ENCODE measurements at places on chromosomes 5 and 9.

GRCh38 chr5:151720215-151720614 is 33.5 kb upstream of the SPARC start:
- DNase-seq = no peak

GRCh38 chr9:115146581-115147021 is 28.6 kb upstream of the TNC start:
- no peak for DNase-seq

GRCh38 chr5:43332401-43332800 is 19.2 kb upstream of the HMGCS1 start:
- no peak for DNase-seq

DNA sequence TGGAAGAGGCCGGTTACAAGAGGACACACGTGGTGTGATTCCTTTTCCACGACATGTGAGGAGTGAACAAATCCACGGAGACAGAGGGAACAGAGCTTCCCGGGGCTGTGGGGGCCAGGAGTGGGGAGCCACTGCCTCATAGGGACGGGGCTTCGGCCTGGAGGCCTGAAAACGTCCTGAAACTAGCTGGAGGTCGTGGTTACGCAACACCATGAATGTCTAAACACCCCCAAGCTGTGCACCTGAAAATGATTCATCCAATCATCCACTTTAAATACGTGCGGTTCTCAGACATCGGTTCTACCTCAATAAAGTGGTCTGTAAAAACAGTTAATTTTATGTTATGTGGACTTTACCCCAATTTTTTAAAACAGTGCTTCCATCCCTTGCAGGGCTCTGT is 65.3 kb upstream of the PPP1R26 start:
- no peak for DNase-seq

DNA sequence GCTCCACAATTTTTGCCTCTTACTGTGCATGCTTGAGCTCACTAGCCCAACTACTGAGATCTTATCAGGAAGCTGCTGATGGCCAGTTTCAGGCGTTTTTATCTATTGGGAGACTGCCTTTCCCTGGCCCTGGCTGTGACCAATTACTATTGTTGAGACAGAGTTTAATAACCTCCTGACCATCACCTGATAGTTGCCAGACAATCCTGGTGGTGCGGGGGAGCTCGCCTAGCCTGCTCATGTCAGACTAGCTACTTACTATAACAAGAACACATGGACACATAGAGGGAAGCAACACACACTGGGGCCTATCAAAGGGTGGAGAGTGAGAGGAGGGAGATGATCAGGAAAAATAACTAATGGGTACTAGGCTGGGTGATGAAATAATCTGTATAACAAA is 13.0 kb upstream of the OXCT1 start:
- DNase-seq = peak; percentile 9

DNA sequence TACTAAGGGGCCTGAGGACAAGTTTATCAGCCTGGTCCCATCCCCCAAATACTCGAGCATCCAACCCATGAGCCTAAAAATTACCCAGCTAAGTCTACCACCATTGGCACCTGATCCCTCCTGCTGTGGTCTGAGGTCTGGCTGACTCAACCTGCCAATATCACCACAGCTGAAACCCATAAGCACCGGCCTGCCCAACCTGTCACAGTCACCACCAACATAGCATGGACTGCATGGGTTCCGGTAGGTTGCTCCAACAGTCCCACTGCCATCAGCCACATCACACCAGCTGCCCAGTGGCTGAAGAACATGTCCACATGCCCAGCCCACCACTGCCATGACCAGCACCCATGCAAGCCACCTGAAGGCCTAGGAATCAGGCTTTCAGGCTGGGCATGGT is 495.0 kb downstream of the PRELID2 start:
- no peak for DNase-seq
